ENCODE measurements at places on chromosomes 1 and 21.
A peak's percentile ranks its signal among the peaks of the same experiment; 100 is the strongest.

DNA sequence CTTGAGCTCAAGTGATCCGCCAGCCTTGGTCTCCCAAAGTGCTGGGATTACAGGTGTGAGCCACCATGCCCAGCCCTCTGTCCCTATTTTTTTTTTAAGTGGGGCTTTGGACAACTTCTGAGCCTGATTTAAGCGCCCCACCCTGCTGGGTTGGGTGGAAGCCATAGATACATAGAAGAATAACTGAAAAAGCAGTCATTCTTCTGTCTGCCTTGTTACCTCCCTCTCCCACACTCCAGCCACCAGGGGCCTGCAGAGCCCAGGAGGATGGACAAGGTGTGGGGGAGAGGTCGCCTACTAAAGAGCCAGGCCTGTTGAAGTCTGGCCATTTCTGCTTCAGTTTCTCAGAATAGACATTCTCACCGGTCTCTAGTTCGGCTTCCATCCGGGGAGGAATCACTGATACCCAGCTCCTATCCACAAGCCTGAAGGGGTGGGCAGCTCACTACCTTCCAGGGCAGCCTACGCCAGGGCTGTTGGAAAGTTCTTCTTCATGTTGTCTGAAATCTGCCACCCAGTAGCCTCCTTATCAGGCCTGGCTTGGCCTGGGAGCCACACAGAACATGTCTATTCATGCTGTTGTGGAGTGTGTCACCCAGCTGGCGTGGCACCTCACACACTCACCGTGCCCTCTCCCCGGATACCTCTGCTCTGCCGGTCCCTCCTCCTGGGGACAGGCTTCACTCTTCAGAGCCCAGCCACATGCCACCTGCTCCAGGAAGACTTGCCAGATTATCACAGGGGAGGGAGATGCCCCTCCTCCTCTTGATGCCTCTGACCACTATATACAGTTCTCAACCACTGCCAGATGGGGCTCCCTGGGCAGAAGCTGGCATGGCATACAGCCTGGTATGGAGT lies 27.7 kb downstream of the KNCN start:
- DNase-seq: no peak

GRCh38 chr1:234322979-234323378 lies 50.3 kb upstream of the COA6 start:
- DNase-seq: no peak

DNA sequence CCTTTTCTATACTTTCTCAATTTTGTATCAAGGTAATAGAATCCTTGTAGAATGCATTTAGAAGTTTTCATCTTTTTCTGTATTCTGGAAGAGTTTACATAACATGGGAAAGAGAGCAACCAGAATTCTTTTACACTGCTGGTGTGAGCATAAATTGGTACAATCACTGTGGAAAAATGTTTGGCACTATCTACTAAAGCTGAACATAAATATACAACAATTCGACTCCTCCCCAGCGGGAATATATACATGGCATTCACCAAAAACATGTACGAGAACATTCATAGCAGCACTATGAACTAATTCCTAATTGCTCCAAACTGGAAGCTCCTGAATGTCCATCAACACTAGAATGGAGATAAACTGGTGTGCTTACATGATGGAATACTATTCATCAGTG lies 1.8 kb upstream of the ACBD6 start:
- DNase-seq: no peak

- peak; percentile 51 for DNase-seq
Observed at GRCh38 chr1:199490769-199491527, 536.6 kb upstream of the NR5A2 start.

GRCh38 chr1:113963281-113963906 lies 15.9 kb upstream of the OLFML3 start:
- DNase-seq: no peak

DNA sequence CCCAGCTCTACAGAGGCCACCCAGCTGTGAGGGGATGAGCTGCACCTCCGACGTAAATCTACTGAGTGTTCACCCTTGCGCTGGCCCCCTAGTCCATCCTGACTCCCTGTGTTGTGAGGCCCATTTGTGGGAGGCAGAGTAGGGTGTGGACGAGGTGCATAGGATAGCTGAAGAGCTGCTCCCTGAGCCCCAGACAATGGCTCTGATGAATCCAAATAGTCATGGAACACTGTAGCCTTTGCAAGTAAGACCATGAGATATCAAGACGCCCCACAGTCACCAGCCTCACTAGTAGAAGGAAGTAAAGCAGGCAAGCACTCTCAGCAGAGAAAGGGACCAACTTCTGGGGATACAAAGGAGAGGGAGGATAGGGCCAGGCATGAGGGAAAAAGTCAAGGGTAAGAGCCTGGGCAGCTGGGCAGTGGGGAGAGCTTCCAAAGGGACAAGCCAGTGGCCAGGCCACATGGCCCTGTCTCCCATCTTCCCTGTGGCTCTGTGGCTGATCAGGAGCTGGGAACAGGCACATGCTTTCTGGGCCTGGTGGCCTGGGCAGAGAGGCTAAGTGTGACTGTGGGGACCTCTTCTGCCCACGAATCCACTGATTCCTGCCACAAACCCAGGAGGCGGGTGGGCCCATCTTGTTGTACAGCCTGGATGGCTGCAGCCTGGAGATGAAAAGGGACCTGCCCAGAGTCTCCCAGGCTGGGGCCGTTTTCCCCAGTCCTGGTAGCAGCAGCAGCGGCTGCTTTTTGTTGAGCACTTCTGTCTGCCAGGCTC lies 55.5 kb upstream of the EPS8L3 start:
- no peak for DNase-seq

DNA sequence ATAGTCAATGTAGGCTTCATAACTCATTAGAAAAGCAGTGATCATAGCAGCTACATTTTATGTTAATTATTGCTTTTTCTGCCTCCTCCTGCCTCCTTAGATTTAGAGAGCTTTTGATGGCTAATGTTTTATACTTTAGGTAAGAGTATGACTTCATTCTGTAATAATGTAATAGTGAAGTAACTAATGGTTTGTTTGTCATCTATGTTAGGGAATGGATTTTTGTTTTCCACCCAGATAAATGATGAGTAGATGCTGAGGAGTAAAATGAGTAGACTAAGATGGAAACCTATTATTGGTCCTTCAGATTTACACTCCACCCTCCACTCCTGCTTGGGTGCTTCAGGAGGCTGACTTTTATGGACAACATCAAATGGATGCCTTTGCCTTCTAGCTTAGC lies 170.6 kb downstream of the CTH start:
- no peak for DNase-seq

DNA sequence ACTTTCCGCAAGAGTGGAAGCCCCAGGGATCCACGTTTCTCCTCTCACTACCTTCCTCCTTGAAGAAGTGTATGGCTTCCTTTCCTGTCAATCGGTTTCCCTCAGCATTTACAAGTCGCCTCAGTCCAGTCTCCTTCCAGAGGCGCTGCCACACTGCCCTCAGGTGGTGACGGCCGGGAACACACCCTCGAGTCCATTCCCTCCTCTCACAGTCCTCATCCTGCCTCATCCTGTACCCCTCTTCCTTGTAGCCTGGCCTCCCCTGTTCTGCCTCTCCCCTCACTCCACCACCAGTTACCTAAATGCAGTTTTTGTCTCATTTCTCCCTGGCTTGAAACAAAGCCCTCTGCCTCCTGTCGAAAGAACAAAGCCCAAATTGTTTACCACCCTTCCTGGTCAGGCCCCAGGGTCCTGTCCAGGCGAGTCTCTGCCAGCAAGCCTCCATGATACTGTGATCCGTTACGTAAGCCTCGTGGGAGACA lies 23.2 kb upstream of the LSM10 start:
- peak; percentile 77 for DNase-seq
